ENCODE measurements at places on chromosomes 7 and 10. TPM values are rescaled to one million over a fixed set of nuclear protein-coding genes. Genes with fewer than 3 reads are reported as not detected.

- DNase-seq: no peak
- H3K27me3 ChIP-seq: no peaks in the 10 kb centered on the region
- H3K4me3 ChIP-seq: no peak overlapping the region
- no peaks in the 10 kb centered on the region for H3K36me3 ChIP-seq
- no peaks in the 10 kb centered on the region for H3K4me1 ChIP-seq
- H3K27ac ChIP-seq: no peak overlapping the region
Measured at GRCh38 chr7:36216063-36216684, 63.1 kb downstream of the EEPD1 start.

GRCh38 chr7:52209614-52210013, 825.8 kb upstream of the POM121L12 start:
- H3K4me3 ChIP-seq: no peak overlapping the region
- H3K36me3 ChIP-seq: no peaks in the 10 kb centered on the region
- no peak overlapping the region for H3K27ac ChIP-seq
- no peak for DNase-seq
- no peaks in the 10 kb centered on the region for H3K27me3 ChIP-seq

The WIPF3 gene
- 0.67 TPM for total RNA-seq

- H3K27ac ChIP-seq: no peak overlapping the region
- H3K27me3 ChIP-seq: no peaks in the 10 kb centered on the region
- H3K36me3 ChIP-seq: no peaks in the 10 kb centered on the region
Measured at GRCh38 chr7:86411814-86412213, 231.9 kb upstream of the GRM3 start.

DNA sequence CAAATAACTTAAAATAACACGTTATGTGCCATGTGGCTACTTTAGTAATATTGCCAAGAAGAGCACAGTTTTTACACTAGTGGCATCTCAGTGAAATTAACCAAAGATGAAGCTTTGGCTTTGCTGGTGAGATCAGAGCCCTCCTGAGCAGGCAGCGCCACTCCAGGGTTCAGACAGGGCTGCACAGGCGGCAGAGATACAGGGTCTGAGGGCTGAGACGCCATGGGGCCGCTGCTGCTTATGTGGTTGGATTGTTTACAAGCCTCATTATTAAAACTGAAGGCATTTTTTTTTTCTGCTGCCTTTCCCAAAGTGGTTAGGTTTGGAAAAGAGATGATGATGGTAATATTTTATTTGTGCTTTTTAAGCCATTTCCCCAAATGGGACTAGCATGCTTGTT, 68.8 kb upstream of the DNAJB6 start:
- H3K4me1 ChIP-seq: peaks cover 11% of the 10 kb centered on the region
- peaks cover 47% of the 10 kb centered on the region for H3K36me3 ChIP-seq
- DNase-seq: no peak
- no peak overlapping the region for H3K27ac ChIP-seq
- no peak overlapping the region for H3K4me3 ChIP-seq

The PLEKHS1 gene
- not detected for total RNA-seq

DNA sequence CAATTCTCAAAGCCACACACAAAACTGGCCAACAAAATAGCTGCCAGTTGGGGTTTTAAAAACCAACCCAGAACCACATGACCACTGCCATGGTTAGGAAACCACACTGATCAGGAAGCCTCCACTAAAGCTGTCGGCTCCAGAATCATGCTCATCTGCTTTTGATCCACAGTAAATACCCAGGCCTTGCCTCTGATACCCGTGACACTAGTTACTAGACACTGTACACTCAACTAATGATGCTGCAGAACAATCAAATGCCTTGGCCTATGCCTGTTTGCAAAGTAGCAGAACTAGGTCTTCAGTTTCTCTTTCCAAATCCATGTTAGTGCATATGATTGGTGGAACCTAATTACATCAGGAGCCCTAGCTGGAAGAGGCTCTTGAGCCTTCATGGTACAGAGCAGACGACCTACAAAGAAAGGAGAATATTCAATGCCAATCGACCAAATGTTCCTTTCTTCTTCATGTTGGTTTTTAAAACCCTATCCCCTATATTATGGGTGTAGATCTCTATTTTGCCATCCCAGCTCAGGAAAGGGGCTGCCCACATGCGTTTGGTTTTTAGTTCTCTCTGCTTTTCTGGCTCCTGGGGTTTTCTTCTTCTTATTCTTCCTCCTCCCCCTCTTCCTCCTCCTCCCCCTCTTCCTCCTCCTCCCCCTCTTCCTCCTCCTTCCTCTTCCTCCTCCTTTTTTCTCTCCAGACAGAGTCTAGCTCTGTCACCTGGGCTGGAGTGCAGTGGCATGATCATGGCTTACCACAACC, 76.6 kb downstream of the CNNM2 start:
- no peaks in the 10 kb centered on the region for H3K36me3 ChIP-seq
- no peaks in the 10 kb centered on the region for H3K27me3 ChIP-seq
- no peak for DNase-seq
- no peak overlapping the region for H3K4me3 ChIP-seq
- no peaks in the 10 kb centered on the region for H3K4me1 ChIP-seq

GRCh38 chr7:99839287-99840021, 11.6 kb downstream of the CYP3A43 start:
- no peak overlapping the region for H3K4me3 ChIP-seq
- no peak overlapping the region for H3K27ac ChIP-seq
- no peaks in the 10 kb centered on the region for H3K36me3 ChIP-seq
- peaks cover 5% of the 10 kb centered on the region for H3K4me1 ChIP-seq
- no peaks in the 10 kb centered on the region for H3K27me3 ChIP-seq

The SCART1 gene
- 2.6 TPM for total RNA-seq

The UCN3 gene
- total RNA-seq: 1.2 TPM

GRCh38 chr7:95397381-95397780, 1.2 kb upstream of the PON3 start:
- DNase-seq: no peak
- no peaks in the 10 kb centered on the region for H3K36me3 ChIP-seq
- peak overlapping the region; percentile 56 for H3K4me3 ChIP-seq
- no peaks in the 10 kb centered on the region for H3K4me1 ChIP-seq
- H3K27ac ChIP-seq: peak overlapping the region; percentile 82

- H3K27ac ChIP-seq: peak overlapping the region; percentile 14
- DNase-seq: peak; percentile 82
- peak overlapping the region; percentile 52 for H3K4me3 ChIP-seq
- H3K27me3 ChIP-seq: peaks cover 19% of the 10 kb centered on the region
- H3K36me3 ChIP-seq: no peaks in the 10 kb centered on the region
- H3K4me1 ChIP-seq: peaks cover 7% of the 10 kb centered on the region
Measured at GRCh38 chr7:155490697-155491628, 33.0 kb downstream of the EN2 start.

DNA sequence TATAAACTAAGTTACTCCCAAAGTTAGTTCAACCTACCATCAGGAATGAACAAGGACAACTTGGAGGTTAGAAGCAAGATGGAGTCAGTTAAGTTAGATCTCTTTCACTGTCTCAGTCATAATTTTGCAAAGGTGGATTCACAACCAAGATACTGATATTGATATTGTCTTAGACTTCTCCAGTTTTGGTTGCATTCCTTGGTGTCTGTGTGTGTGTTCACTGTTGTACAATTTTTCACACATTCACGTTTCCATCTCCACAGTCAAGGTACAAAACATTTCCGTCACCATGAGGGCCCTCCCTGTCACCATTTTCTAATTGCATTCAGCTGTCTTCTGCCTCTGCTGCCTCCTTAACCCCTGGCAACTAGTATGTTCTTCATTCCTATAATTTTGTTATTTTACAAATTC, 41.1 kb downstream of the AKR1E2 start:
- H3K27me3 ChIP-seq: no peaks in the 10 kb centered on the region
- H3K27ac ChIP-seq: no peak overlapping the region
- DNase-seq: no peak
- H3K36me3 ChIP-seq: no peaks in the 10 kb centered on the region

DNA sequence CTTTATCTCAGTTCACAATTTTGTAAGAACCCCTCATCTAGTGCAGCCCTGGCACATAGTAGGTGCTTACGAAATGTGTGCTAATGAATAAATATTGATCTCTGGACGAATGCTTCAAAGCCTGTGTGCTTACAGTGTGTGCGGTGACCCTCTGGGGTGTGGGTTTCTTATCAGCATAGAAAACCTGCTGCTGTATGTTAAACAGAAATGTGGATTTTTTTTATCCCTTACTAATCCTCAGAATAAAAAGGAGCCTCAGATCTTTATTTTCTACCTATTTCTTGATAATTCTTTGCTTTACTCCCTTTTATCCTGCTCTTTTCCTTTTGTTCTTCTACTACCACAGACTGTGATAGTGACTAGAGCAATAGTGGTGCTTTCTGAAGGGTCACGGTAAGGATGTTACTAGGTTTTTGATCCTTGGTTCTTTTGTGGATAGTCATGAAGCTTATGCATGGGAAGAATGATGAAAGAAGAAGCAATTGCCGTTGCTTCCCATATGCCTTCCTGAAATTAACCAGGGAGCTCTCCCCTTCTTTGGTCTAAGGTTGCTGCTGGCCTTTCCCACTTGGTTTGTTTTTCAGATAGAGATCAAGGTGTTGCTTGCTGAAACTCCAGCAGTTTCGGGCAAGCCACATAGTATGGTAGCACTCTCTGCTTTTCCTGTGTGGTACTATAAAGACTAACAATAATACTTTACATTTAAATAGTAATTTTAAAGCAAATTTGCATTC, 44.7 kb downstream of the SPAG6 start:
- DNase-seq: no peak
- H3K4me1 ChIP-seq: no peaks in the 10 kb centered on the region
- H3K27me3 ChIP-seq: no peaks in the 10 kb centered on the region
- no peaks in the 10 kb centered on the region for H3K36me3 ChIP-seq
- no peak overlapping the region for H3K27ac ChIP-seq
- no peak overlapping the region for H3K4me3 ChIP-seq

The SH2D4B gene
- 0.43 TPM for total RNA-seq

The ELAPOR2 gene
- total RNA-seq: 127 TPM

GRCh38 chr10:95477175-95477520, 84.0 kb downstream of the SORBS1 start:
- no peak overlapping the region for H3K4me3 ChIP-seq
- H3K27ac ChIP-seq: peak overlapping the region; percentile 49
- H3K27me3 ChIP-seq: no peaks in the 10 kb centered on the region
- DNase-seq: no peak
- H3K36me3 ChIP-seq: no peaks in the 10 kb centered on the region

GRCh38 chr7:157495177-157495553, 158.4 kb downstream of the DNAJB6 start:
- no peak overlapping the region for H3K27ac ChIP-seq
- no peaks in the 10 kb centered on the region for H3K27me3 ChIP-seq
- H3K4me1 ChIP-seq: no peaks in the 10 kb centered on the region
- no peak overlapping the region for H3K4me3 ChIP-seq
- no peaks in the 10 kb centered on the region for H3K36me3 ChIP-seq

DNA sequence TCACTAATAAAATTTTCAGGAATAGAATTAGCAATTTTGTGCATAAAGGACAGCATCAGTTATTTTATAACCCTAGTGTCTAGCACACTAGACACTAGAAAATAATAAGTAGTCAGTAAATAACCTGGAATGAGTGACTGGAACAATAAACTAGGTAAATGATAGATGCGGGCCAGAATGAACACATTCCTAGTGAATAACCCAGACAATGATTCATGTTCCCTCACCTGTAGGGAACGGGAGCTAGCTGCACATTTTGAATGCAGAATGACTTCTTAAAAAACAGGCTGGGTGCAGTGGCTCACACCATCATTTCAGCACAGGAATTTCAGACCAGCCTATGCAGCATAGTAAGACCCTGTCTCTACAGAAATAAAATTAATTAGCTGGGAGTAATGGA, 3.2 kb upstream of the ATOH7 start:
- no peaks in the 10 kb centered on the region for H3K36me3 ChIP-seq
- no peak overlapping the region for H3K27ac ChIP-seq
- no peak overlapping the region for H3K4me3 ChIP-seq
- peaks cover 5% of the 10 kb centered on the region for H3K27me3 ChIP-seq

DNA sequence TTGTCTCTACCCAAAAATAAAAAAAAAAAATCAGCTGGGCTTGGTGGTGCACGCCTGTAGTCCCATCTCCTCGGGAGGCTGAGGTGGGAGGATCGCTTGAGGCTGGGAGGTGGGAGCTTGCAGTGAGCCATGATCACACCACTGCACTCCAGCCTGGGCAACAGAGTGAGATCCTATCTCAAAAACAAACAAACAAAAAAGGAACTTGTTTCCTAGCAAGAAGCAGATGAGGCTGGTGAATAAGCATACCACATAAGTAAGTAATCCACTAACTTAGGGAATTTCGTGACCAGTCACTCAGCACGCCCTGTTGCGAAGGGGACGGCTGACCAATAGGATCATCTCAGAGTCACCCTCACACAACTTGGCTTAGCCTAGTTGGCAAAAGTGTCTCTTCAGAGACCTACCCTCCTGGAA, 64.6 kb downstream of the CUX1 start:
- H3K36me3 ChIP-seq: no peaks in the 10 kb centered on the region
- H3K27me3 ChIP-seq: no peaks in the 10 kb centered on the region
- H3K27ac ChIP-seq: peak overlapping the region; percentile 78
- no peak for DNase-seq
- H3K4me3 ChIP-seq: no peak overlapping the region
- peaks cover 38% of the 10 kb centered on the region for H3K4me1 ChIP-seq

GRCh38 chr10:3636356-3637181, 148.4 kb downstream of the KLF6 start:
- no peak for DNase-seq
- no peak overlapping the region for H3K27ac ChIP-seq
- no peaks in the 10 kb centered on the region for H3K27me3 ChIP-seq
- no peaks in the 10 kb centered on the region for H3K4me1 ChIP-seq
- H3K36me3 ChIP-seq: no peaks in the 10 kb centered on the region

DNA sequence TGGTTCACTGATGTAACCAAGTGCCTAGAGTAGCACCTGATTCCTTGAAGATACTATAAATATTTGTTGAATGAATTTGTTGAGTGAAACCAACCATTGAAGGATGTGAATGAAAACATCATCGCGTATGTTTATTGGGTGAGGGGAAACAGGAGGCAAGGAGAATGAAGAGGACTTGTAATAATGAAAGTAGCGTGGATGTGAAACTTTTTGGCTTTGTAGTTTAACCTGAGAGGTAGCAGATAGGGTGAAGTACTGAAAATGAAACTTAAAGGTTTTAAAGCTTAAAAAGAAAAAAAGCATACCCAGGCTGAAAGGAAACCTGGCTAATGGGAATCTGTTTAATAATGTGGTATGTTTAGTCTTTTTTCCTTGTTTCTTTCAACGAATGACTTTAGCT, 5.2 kb downstream of the CCNY start:
- H3K36me3 ChIP-seq: no peaks in the 10 kb centered on the region
- H3K27me3 ChIP-seq: no peaks in the 10 kb centered on the region
- no peak overlapping the region for H3K27ac ChIP-seq
- peaks cover 42% of the 10 kb centered on the region for H3K4me1 ChIP-seq

DNA sequence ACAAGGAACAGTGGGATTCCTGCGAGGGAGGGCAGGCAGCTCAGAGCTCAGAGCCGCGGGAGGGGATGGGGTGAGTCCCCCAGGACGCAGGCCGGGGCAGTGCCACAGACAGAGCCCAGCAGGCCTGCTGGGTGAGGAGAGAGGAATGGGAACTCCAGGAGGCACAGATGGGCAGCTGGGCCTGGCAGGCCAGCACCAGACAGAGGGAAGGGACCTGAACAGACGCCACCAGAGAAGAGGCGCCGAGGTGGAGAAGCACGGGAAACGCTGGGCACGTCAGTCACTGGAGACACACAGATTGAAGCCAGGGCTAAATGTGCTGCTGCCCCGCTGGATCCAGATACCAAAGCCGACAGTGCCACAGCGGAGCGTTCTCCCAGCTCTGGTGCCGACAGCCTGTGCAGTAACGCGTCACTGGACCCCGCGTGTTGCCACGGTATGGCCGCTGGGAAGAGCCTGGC, 225.8 kb downstream of the MAD1L1 start:
- H3K4me1 ChIP-seq: no peaks in the 10 kb centered on the region
- no peak overlapping the region for H3K27ac ChIP-seq
- H3K27me3 ChIP-seq: no peaks in the 10 kb centered on the region
- H3K4me3 ChIP-seq: no peak overlapping the region
- DNase-seq: peak; percentile 43

The NACAD gene
- 2.3 TPM for total RNA-seq
